ENCODE measurements at places on chromosomes 6 and 20.

DNA sequence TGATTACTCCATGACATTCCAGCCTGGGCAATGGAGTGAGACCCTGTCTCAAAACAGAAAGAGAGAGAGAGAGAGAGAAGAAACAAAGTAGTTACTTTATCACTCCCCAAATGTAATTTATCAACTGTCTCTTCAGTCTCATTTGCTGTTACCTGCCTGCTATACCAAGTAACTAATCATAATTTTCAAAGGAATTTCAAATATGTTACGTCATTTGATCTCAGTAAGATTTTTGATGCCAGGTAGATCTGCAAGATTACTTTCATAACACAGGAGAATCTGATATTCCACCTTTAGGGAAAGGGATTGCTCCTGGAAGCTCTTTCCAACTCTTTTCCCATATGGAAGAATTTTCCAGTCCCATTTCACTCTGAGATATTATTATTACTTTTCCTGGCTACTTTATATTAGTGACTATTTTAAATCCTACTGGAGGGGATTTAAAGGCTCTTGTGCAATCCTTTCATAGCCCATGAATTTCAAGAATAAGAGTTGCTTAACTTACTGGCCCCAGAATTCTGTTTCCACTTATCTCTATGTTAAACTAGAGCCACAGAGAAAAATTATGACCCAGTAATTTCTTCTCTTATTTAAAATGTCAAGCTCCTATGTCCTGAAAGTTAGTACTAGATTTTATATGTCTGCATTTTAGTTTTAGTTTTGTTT lies 390.2 kb upstream of the FLRT3 start:
- no peak for DNase-seq

GRCh38 chr20:11546939-11547338 lies 370.8 kb upstream of the BTBD3 start:
- no peak for DNase-seq

DNA sequence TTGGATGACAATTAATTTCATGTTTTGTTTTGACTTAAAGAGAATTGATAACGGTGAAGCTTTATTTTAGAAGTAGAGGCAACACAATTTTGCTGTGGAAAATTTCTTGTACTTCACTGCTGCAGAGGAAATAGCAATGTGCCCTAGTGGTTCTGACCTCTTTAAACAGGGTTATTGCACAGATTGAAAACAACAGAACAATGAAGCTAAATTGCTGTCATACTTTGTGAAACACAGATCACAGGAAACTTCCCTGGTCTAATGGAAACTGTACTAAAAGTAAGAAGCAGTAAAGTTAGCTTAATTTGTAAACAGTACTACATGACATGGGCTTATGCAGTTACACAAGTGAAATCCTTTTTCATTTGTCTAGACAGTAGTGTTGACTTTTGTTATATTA lies 31.3 kb downstream of the OR2A4 start:
- no peak for DNase-seq

- DNase-seq = no peak
Measured at GRCh38 chr6:39074486-39074885, 25.9 kb downstream of the GLP1R start.

DNA sequence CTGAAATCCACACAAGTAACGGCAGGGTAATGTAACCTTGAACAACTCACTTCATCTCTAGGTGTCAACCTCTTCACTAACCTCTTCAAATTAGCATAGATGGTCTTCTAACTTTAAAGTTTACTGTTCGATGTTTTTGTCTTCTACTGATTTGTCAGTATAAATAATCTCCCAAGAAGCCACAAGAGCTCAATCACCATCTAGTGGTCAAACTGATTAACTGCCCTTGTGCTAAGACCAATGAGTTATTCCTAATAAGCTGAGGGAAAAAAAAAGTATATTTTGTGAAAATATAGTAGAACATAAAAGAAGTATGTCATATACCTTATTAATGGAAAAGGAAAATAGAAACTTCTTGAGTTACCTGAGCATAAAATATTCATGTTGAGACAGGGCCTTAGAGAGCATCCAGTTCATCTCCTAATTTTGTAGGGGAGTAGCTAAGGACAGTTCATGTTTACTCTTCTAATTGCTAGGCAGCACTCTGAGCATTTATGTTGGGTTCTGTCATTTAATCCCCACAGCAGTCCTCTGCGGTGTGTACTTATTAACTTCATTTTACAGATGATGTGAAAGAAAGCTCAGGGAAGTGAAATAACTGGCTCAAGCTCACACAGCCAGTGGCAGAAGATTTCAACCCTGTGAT lies 317.1 kb downstream of the ESR1 start:
- DNase-seq = peak; percentile 49

DNA sequence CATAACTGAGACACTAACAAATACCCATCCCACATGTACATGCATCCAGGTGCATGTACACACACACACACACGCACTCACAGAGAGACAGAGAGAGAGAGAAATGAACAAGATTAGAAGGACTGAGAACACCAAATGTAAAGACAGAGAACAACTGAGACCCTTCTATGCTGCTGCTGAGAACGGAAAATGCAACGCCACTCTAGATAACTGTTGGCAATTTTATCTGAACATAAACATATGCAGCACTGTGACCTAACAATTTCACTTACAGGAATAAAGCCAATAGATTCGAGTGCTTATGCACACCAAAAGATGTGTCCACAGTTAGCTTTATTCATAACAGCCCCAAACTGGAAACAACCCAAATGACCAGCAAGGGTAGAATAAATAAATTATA lies 103.8 kb upstream of the LY86 start:
- DNase-seq = no peak

GRCh38 chr20:58986968-58987517 lies 6.0 kb downstream of the NELFCD start:
- DNase-seq = no peak

GRCh38 chr6:132760256-132760655 lies 2.6 kb upstream of the VNN2 start:
- no peak for DNase-seq

GRCh38 chr6:579339-579738 lies 77.6 kb downstream of the HUS1B start:
- DNase-seq = no peak

DNA sequence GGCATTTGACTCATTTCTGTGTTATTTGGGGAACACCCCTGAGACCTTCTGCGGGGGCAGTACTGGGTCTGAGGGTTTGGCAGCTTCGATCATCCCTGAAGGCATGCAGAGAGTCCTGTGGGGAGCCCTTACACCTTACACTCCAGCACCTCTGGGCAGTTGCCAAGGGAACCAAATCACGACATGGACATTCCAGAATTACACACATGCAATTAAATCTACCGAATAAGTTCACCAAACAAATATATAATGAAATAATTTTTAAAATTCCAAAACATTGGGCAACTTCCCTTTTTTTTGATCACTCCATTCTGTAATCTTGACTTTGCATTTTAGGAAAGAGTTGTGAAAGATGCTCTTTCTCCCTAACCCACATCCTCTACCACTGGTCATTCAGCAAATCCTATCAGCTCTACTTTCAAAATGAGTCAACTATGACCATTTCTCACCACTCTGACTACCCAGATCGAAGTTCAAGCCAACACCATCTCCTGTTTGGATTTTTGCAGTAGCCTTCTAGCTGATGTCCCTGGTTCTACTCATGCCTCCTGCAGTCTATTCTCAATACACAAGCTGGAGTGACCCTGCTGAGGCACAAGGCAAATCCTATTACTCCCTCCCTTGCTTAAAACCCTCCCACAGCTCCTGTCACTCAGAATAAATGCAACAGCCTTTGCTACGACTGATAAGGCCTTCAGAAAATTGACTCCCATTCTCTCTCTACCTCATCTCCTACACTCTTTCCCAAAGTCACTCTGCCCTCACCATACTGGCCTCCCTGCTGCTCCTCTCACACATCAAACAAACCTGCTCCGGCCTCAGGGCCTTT lies 533.3 kb downstream of the HACE1 start:
- peak; percentile 17 for DNase-seq

DNA sequence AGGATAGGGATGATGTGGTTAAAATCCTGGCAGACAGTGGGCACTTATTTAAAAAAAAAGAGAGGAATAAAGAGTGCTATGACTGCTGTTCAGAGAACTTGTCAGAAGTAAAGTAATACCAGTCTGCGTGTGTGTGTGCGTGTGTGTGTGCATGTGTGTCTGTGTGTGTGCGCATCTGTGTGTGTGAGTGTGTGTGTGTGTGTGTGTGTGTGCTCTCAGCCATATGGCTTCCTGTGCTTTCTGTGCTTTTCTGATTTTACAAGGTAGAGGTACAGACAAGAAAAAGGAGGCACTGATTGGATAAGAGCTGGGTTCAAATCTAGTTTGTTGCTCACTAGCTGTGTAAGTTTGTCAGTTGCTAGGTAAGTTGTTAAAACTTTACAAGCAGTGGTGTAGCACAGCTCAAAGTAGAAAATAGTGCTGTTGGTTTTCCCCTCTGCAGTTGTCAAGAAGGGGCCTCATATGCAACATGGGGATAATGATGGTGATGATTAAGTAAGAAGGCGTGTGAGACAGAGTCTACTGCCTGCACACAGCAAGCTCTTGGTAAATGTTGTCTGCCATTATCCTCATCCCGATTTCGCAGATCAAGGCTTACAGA lies 155.3 kb upstream of the ZNF217 start:
- DNase-seq = peak; percentile 7

- no peak for DNase-seq
Measured at GRCh38 chr6:157496534-157497095, 115.6 kb downstream of the ZDHHC14 start.

DNA sequence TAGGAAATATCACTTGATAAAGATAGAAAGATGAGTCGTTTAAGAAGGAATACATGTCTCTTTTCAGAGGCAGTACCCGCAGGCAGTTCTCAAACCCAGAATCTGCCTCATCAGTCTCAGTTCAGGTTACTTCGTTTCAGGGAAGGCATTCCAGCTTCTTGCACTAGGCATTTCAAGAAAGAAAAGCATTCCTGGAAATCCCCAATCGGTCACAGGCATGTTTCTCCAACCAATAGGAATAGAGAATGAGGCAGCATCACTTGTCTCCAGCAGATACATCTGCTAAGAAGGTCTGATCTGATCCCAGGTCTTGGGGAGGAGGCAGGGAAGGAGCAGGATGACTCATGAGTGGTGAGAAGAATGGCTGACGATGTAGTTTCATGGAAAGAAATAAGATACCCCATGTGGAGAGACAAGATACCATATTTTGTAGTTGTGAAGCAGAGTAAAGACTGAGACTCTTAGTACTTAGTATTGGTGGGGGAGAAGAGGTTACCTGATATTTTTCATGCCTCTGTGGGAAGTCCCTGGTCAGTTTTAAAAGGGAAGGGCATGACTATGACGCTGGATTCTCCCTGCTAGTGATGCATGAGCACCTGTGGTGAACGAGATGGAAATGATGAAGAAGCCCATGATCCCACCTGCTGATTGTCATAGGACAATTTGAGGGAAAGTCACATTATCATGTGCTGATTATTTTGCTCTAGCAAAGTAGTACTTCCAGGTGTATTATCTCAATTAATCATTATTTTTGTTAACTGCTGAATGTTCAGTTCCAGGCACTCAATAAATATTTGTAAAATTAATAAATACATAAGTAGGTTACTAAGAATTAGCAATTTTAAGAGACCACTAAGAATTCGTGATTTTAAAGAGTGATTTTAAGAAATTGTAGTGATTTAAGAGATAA lies 20.3 kb upstream of the HLA-DRB1 start:
- DNase-seq = peak; percentile 96

- peak; percentile 60 for DNase-seq
Measured at GRCh38 chr20:32484958-32485769, 100.0 kb downstream of the NOL4L start.

- DNase-seq = no peak
Measured at GRCh38 chr20:49653925-49654434, 59.7 kb downstream of the B4GALT5 start.

DNA sequence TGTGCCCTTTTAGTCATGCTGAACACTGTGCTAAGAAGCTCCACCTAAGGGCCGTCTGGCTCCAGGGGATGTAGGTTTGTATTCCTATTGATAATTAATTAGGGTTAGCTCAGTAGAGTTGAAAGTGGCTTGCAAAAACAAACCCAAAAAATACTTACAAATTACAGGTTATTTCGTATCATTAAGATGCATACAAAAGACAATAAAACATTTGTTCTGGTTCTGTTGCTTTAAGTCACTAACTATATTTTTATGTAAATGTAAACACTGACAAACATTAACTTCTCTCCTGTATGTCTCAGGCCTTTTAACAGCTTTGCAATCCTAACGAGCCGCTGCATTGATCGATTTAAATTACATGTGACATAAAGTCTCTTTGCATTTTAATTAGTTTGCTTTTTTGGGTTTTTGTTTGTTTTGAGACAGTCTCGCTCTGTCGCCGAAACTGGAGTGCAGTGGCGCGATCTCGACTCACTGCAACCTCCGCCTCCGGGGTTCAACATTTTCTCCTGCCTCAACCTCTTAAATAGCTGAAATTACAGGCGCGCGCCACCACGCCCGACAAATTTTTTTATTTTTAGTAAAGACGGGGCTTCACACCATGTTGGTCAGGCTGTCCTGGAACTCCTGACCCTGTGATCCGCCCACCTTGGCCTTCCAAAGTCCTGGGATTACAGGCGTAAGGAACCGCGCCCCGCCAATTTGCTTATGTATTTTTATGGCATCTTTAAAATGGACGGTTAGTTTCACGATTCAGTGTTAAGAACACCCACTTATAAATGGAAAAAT lies 110.9 kb downstream of the HFE start:
- peak; percentile 40 for DNase-seq

DNA sequence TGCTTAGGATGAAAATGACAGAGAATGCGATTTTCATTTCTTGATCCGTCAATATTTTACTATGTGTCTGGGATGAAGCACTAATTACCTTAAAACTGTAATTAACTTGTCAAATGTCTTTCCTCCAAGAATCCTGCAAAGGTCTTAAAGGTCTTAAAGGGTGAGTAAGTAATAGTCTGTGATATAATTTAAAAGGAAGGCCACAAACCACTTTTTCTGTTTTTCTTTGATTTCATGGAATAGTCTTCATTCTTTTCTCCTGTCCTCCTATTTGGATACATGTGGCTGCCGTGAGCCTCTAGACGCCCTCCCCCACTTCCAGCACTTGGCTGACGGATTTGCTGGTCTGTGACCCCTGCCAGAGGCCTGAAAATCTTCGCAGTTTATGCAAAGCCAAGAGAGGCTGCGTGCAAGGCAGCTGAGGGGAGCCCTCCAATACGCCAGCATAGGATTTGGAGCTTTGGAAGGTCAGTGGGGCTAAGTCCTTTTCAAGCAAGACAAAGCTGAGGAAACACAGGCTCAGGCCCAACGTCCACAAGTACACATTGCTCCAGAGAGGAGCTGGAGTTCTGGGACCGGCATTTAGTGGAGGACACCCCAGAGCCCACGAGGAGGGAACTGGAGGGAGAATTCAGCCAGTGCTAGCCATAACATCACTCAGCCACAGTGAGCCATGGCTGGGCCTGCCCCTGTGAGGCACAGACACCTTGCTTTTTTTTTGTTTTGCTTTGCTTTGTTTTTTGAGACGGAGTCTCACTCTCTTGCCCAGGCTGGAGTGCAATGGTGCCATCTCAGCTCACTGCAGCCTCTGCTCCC lies 382.6 kb downstream of the SMOC2 start:
- no peak for DNase-seq

DNA sequence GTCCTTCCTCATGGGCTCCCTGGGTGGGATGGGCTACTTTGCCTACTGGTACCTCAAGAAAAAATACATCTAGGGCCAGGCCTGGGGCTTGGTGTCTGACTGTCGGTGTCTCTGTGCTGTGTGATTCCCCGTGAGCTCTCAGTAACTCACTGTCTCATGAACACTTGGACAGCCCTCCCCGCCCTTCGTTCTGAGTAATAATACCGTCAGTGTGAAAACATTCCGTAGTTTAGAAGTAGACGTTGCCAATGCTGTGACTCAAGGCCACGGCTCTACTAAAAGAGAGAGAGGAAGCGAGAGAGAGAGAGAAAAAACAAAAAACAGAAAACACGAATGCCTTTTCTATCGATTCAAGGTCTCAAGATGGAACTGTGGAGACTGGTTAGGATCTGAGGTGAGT lies 31.8 kb downstream of the FITM2 start:
- DNase-seq = peak; percentile 24
